ENCODE measurements at places on chromosomes 4 and X.

- no peak for DNase-seq
Observed at GRCh38 chr4:146852360-146852759, 93.3 kb downstream of the TTC29 start.

DNA sequence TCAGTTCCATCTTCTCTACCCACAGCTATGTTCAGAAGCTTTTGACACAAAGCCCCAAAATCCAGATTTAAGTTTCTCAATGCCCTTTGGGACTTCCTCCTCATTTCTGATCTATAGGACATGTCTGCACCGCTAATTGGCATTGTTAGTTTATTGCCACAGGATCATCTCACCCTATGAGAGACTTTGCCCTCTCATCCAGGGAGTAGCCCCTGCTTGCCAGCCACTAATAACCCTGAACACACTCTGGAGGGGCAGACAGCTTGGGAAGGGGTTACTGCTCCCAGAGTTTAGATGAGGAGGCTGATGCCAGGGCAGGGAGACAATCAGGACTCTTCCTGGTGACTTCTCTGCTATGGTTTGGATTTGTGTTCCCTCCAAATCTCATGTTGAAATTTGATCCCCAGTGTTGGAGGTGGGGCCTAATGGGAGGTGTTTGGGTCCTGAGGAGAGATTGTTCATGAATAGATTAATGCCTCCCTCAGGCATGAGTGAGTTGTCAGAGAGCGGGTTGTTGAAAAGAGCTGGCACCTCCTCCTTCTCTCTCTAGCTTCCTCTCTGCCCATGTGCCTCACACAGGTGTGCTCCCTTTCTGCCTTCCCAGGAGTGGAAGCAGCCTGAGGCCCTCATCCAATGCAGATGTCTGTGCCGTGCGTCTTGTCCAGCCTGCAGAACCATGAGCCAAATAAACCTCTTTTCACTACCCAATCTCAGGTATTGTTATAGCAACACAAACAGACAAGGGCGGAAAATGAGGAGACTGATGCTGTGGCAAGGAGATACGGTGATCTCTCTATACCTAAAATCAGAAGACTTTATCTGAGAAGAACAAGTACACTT is 3.6 kb upstream of the SCARB2 start:
- no peak for DNase-seq

GRCh38 chrX:39063702-39064101 is 262.4 kb downstream of the MID1IP1 start:
- no peak for DNase-seq

DNA sequence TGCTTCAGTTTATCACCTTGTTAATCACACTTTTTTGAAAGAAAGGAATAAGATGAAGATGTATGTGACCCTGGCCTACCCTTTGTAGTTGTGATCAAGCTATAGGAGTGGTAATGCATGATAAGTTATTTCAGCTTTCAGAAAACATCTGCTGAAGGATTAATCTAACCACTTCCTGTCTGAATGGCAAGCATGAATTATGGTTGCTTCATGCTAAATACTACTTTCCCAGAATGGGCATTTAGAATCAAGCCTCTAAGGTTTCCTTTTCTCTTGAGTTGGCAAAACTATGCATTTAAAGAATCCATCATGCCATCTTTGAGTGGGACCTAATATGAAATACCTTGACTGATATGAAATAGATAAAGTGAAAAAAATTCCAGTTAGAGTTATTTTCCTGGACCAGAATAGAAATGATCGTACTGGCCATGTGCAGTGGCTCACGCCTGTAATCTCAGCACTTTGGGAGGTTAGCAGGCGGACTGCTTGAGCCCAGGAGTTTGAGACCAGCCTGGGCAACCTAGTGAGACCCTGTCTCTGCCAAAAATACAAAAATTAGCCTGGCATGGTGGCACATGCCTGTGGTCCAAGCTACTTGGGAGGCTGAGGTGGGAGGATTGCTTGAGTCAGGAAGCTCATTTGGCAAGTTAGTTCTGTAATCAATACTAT is 59.1 kb downstream of the ANXA3 start:
- no peak for DNase-seq

DNA sequence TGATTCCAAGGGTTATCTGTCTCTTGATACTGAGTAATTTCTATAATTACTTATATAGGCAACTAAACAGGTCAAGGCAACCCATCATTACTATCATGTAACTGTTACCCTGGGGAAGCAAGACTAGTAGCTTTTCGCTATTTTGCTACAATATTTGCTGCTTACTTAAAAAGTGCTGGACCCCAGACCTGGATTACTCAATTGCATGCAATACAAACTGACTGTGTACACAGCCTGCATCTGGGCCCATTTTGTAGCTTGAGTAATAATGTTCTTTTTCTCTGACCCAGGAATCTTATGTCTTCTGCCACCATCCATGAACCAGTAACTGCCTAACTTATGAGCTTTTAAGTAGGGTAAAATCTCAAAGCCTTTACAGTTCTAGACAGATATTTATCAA is 53.4 kb downstream of the CNOT6L start:
- DNase-seq: no peak

DNA sequence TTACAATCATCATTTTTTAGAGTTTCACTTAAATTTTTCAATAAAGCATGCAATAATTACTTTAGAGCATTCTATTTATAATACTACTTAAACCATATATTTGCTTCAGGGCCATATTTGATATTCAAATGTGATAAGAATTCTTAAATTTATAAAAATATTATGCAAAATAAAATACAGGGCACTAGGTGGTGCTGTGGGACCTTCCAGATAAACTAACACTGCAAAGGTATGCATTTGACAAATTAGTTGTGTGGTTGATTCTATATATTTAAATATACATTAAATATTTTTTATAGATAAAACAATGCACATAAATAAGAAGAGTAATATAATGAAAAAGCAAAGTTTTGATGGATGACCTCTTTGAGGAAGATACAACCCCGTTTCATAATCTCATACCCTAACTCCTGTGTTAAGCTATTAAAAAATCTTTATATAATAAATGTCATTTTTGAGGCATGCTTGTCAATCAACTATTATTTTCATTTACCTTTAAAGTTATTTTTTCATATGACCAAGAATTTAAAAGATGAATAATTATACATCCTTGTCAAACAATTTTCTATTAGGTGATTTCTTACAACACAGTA is 128.4 kb downstream of the REELD1 start:
- no peak for DNase-seq

DNA sequence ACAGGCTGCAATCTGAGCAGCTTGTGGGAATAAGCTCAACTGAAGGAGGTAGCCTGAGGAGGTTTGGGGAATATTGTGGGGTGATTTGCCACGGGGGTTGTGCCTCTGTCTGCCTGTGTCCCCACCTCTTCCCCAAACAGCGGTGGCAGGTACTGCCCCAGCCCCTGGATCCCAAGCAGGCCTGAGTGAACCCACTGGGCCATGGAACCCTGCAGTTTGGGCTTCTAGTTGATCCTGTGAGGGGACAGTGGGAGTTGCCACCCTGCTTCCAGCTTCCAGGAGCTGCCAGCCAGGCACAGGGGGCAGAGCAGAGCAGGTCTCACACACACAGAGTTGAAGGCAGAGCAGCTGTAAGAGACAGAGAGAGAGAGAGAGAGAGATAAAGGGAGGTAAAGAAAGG is 97.4 kb downstream of the PJA1 start:
- DNase-seq: no peak

DNA sequence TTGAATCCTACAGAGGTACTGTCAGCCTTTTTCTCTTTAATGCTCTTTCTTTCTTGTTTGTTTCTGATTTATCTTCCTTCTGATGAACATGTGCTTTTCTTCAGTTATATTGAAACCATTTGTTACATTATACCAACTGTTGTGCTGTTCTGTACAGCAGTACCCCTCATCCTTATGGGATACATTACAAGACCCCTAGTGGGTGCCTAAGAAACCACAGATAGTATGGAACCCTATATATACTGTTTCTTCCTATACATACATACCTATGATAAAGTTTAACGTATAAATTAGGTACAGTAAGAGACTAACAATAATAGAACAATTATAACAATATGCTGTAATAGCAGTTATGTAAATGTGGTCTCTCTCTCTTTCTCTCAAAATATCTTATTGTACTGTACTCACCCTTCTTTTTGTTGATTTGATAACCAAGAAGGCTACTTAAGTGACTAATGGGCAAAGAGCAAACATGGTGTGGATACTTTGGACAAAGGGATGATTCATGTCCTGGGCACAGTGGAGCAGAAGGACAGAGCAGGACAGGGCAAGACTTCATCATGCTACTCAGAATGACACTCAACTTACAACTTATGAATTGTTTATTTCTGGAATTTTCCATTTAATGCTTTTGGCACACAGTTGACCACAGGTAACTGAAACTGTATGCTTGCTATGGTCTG is 10.7 kb upstream of the YIPF7 start:
- no peak for DNase-seq

DNA sequence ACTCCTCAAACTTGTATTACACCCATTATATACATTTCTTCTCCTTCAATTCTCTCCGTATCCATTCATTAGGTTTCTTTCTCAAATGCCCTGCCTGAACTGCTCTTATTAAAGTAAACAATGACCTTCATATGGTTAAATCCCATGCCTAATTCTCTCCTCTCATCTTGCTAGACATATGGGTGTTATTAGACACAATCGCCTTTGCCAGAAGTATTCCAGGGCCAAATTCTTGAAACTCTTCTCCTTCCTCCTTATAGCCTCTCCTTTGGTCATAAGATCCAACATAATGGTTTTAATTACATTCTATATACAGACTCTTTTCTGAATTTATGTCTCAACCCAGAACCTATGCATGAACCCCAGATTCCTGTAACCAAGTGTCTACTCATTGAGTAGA is 4.8 kb downstream of the ANXA10 start:
- no peak for DNase-seq

DNA sequence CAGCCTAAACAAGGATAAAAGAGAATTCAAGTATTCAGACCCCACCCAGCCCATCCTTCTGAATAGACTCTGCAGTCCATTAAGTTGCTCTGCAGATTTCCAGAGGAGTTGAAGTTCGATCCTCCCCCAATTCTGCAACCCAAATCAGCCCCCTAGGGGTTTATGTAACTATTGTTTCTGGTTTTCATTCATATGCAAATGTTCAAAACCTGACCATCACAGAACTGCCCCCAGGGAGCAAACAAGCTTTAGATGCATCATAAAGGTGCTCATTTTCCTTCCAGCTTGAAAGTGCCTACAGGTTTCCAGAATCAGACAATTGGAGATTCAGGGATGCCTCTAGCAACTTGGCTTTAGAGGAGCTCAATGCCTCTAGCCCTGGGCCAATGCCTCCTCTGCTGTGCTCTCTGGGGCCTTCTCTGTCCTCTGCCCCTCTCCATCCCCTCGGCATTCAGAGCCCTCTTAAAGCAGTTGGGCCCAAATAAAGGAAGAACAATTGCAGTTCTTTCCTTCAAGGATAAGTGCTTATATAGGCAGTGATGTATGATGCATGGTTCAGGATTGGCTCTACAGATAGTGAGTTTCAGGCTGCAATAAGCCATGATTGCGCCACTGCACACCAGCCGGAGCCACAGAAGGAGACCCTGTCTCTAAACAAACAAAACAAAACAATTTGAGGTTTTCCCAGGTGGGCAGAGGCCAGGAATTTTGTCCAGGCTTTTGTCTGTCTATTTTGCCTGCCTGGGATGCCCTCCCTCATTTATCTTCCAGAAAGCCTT is 23.5 kb upstream of the SPINK2 start:
- DNase-seq: no peak

- no peak for DNase-seq
Observed at GRCh38 chr4:89995006-89995405, 100.4 kb downstream of the MMRN1 start.

- DNase-seq: no peak
Observed at GRCh38 chr4:159416073-159416472, 313.2 kb downstream of the RAPGEF2 start.

DNA sequence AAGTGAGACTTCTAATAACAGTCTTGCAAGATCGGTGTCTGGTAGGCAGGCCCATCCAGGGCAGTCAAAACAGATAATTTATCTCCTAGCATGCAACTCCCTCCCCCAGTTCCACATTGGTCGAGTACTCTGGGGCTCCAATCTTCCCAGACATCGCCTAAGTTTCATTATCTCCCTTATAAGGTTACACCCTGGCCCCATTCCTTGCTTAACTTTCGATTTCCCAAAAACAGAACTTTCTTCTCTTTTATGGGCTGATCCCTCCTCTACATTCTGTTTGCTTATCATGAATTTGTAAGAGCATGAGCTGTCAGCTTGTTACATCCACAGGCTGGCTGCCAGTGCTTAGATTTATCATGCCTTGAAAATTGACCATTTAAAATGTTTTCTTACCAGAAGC is 471.3 kb downstream of the TECRL start:
- DNase-seq: no peak

GRCh38 chr4:113423631-113424030 is 337.9 kb downstream of the CAMK2D start:
- no peak for DNase-seq

GRCh38 chr4:47926667-47927258 is 12.4 kb upstream of the NFXL1 start:
- DNase-seq: peak; percentile 63

GRCh38 chrX:12975991-12976558 is 1.2 kb downstream of the TMSB4X start:
- DNase-seq: peak; percentile 71

DNA sequence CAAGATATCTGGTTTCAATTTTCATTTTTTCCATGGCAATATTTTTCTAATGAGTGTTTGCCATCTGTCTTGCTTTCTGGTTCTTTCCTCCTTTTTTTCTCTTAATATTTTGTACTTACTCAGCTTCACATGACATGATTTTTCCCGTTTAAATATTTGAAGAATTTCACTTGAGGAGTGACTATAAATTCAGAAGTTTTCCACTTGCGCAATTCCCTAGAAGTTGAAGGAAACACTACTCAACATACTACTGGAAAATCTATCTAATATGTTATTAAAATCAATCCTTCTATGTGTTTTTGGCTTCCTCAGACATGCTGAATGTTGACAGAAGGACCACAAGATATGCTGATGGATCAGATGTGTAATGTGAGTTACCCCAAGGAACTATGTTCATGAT is 36.8 kb upstream of the BANK1 start:
- DNase-seq: no peak

GRCh38 chrX:124534536-124534935 is 188.2 kb downstream of the SH2D1A start:
- DNase-seq: no peak

DNA sequence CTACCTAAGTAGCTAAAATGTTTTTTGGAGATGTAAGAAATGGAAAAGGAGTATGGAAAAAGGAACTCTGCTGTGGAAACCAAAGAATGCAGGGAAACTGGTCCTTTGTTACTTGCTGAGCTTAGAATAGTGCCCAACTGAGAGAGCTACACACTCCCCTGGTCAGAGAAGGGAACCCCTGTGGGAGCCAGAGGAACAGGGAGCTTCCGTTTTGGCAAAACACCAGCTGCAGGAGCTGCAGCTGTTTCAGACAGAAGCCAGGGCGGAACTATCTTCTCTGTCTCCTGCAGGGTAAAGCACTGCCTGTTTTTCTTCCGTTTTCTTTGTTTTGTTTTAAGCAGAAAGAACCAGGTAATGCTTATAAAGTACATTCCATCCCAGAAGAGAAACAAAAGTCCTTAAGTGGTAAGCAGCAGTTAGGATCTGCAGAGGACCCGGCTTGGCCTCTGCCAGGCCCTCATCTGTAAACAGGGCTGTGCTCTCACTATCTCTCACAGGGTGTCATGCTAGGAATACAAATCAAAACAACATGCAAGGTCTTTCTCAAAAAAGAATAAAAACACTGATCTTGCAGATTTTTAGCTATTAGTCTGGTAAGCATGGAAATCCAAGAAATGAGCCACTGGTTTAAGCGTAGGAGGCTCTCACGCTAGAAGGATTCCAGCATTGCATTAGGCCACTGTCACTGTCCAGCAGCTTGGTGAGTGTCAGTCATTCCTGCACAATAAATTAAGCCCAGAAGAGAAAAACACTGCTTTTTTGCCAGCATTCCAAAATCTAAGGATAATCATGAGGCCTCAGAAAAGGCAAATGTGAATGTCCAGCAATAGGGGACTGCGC is 76.1 kb downstream of the CHST7 start:
- peak; percentile 45 for DNase-seq
